ENCODE measurements at places on chromosomes 6 and 20. TPM values are rescaled to one million over a fixed set of nuclear protein-coding genes. Genes with fewer than 3 reads are reported as not detected.

SLC32A1 gene
- not detected for total RNA-seq

GRCh38 chr20:25005661-25006060, 13.1 kb upstream of the APMAP start:
- H3K27ac ChIP-seq: no peak overlapping the region
- H3K27me3 ChIP-seq: no peaks in the 10 kb centered on the region
- no peaks in the 10 kb centered on the region for H3K4me1 ChIP-seq
- no peak for DNase-seq
- peaks cover 33% of the 10 kb centered on the region for H3K36me3 ChIP-seq

DNA sequence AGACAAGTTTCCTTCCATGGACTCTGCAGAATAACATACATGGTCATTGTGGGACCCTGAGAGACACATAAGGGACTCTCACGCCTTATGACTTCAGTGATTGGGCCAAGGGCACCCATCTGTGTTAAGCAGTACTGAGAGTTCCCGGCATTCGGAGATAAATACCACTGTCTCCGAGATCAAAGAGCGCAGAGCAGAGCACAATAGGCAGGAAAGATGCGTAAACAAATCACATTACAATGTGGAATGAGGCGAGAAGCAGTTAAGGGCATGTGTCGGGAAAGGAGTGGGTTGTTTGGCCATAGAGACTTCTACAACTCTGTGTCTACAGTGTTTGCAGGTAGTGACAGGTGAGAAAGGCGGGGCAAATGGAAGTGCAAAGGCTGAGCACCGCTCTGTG, 57.6 kb downstream of the NRSN1 start:
- no peaks in the 10 kb centered on the region for H3K27me3 ChIP-seq
- no peaks in the 10 kb centered on the region for H3K4me1 ChIP-seq
- no peak overlapping the region for H3K4me3 ChIP-seq
- H3K36me3 ChIP-seq: no peaks in the 10 kb centered on the region
- no peak for DNase-seq

DNA sequence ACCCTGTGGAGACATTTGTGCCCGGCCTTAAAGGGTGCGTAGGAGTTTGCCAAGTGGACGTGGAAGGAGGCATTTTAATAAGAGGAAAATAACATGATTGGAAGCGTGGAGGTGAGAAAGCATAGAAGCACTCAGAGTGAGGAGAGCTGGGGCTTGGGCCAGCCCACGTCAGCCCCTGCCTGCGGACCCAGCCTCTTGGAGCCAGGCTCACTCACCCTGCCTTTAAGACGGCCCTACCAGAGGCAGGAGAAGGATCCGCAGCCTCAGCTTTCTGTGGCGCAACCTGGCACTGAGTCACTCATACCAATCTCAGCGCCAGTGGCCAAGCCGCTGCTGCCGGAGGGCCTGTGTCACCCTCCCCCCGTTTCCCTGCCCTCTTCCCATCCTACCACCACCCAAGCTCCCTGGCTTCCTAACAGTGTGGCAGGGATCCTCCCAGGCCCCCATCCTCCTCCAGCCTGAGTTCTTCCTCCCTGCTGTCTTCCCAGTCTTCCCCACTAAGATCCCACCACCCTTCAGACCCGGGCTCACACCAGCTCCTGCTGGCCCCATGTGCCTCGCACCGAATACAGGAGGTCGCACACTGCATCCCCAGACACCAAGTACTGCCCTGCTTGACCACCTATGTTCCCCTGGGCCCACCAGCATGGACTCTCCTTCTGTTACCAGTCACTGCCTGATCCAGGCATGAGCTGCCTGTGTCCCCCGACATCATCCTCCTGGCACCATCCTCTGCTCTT, 285.2 kb downstream of the UST start:
- no peak overlapping the region for H3K27ac ChIP-seq
- DNase-seq: no peak
- no peaks in the 10 kb centered on the region for H3K27me3 ChIP-seq
- H3K36me3 ChIP-seq: no peaks in the 10 kb centered on the region
- no peak overlapping the region for H3K4me3 ChIP-seq

DNA sequence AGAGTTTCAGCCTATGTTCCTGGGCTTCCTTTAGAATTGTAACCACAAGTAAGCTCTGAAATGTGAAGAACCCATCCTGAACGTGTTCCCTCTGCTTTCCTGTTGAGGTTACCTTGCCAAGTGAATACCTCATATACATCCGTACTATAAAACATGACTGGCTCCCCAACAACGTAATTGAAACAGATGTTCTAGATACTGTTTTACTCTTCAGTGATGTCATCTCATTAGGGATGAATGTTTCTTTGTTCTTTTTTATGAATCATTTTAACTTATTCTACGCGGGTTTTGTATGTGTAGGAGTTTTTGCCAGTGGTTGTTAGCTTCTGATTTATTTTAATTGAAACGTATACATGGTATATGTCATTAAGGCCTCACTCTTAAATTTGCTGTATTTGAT, 166.8 kb downstream of the SAMD5 start:
- no peaks in the 10 kb centered on the region for H3K4me1 ChIP-seq
- H3K27ac ChIP-seq: no peak overlapping the region
- DNase-seq: no peak
- H3K36me3 ChIP-seq: no peaks in the 10 kb centered on the region

OR12D3 gene
- total RNA-seq: not detected

- H3K36me3 ChIP-seq: no peaks in the 10 kb centered on the region
- no peak for DNase-seq
- no peak overlapping the region for H3K4me3 ChIP-seq
Measured at GRCh38 chr6:87340230-87340629, 4.4 kb upstream of the C6orf163 start.

PTK7 gene
- 48.1 TPM for total RNA-seq

- no peak overlapping the region for H3K4me3 ChIP-seq
- H3K4me1 ChIP-seq: no peaks in the 10 kb centered on the region
- no peak for DNase-seq
- no peak overlapping the region for H3K27ac ChIP-seq
Measured at GRCh38 chr20:38538789-38539188, 42.2 kb upstream of the ADIG start.

DNA sequence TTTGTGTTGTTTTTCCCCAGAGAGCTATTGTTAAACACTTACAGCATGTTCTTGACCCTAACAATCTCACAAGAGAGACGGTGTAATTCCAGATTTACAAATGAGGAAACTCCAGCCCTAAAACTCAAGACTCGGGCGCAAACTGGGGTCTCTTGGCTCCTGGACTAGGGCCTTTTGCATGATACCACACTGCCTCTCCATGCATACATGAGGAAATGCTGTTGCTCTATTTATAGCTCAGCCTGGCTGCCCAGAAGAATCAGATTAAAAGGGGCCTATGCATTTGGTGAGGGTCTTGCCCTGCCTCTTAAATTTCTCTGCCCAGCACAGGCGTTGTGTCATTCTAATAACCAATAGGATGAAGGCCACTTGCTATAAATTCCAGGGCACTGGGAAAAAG, 30.5 kb upstream of the SNRPB2 start:
- H3K4me1 ChIP-seq: no peaks in the 10 kb centered on the region
- H3K27me3 ChIP-seq: no peaks in the 10 kb centered on the region
- no peak overlapping the region for H3K27ac ChIP-seq
- no peak for DNase-seq
- H3K4me3 ChIP-seq: no peak overlapping the region

- H3K27me3 ChIP-seq: no peaks in the 10 kb centered on the region
- no peak for DNase-seq
- H3K27ac ChIP-seq: peak overlapping the region; percentile 91
- no peaks in the 10 kb centered on the region for H3K36me3 ChIP-seq
- peaks cover 11% of the 10 kb centered on the region for H3K4me1 ChIP-seq
- H3K4me3 ChIP-seq: peak overlapping the region; percentile 79
Measured at GRCh38 chr6:53358440-53359094, 9.8 kb upstream of the ELOVL5 start.

ZNF512B gene
- 10.0 TPM for total RNA-seq

CARMIL1 gene
- 17.4 TPM for total RNA-seq

DNA sequence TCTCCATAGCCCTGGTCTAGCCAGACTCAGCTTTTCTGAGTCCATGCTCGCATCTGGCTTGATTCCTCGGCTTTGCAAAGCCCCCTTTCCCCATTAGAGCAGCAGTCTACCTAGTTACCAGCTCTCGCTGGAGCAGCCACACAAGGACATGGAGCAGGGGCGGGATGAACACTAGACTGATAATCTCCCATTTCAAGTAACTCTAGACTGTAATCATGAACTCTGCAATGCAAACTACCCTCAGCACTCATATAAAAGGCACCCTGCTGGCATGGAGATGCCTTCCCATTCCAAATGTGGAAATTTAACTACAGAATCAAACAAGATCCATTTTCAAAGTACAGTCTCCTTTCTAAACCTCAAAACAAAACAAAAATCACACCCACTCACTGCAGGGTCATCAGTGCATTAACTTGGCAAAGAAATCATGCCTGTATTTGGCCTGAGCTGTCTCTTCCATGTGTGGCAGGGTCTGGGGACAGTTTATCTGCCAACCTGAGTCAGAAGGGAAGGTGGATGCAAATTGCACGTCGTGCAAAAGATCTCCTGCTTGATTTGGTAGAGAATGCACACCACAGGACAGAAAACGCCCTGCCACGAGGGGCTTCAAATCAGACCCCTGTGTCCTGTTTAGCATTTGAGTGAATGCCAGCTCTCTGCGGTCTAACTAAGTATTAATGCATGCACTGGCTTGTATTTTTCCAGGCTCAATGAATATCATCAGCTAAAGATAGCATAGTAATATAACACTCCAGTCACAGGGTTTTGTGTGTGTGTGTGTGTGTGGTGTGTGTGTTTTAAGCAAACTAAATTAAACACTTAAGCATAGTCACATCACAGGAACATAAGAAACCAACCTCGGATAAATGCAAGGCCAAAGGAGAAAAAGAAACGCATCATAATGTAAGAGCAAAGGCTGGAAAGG, 85.3 kb downstream of the MYLK4 start:
- H3K36me3 ChIP-seq: no peaks in the 10 kb centered on the region
- no peaks in the 10 kb centered on the region for H3K27me3 ChIP-seq
- no peak for DNase-seq
- no peaks in the 10 kb centered on the region for H3K4me1 ChIP-seq
- no peak overlapping the region for H3K4me3 ChIP-seq

EPPIN gene
- not detected for total RNA-seq

- H3K4me3 ChIP-seq: no peak overlapping the region
- no peak for DNase-seq
- no peak overlapping the region for H3K27ac ChIP-seq
- H3K36me3 ChIP-seq: no peaks in the 10 kb centered on the region
- no peaks in the 10 kb centered on the region for H3K4me1 ChIP-seq
Measured at GRCh38 chr6:157848693-157849092, 25.6 kb downstream of the SNX9 start.

- DNase-seq: no peak
- H3K27ac ChIP-seq: peak overlapping the region; percentile 93
- H3K27me3 ChIP-seq: no peaks in the 10 kb centered on the region
- no peaks in the 10 kb centered on the region for H3K36me3 ChIP-seq
Measured at GRCh38 chr6:135319819-135320218, 138.7 kb downstream of the MYB start.

DNA sequence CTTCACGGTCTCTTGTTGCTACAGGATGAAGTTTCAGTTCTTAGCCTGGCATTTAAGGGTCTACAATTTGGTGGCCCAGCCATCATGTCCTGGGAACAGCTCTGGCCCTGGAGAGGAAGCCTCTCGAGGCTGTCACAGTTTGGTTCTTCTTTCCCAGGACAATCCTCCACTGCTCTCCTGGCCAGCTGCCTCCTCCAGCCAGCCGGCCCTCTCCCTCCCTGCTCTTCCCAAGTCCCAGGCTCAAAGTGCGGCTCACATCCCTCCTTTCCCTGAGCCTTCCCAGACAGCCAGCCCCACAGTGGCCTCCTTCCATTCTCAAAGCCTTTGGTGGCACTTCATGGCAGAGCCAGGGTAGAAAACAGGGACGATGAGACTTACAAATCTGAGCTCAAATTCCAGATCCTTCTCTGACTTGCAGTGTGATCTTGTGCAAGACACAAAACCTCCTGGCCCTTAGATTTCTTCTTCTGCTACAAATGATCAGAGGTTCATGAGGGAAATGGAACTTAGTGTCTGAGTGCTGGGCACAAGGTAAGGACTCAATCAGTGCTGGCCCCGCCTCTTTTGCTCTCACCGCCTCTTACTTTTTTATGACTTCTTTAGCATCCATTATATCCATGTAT, 223.8 kb upstream of the ECI2 start:
- no peaks in the 10 kb centered on the region for H3K4me1 ChIP-seq
- H3K27me3 ChIP-seq: no peaks in the 10 kb centered on the region
- no peak overlapping the region for H3K4me3 ChIP-seq
- H3K27ac ChIP-seq: no peak overlapping the region
- H3K36me3 ChIP-seq: no peaks in the 10 kb centered on the region

PERP gene
- 8.4 TPM for total RNA-seq

DNA sequence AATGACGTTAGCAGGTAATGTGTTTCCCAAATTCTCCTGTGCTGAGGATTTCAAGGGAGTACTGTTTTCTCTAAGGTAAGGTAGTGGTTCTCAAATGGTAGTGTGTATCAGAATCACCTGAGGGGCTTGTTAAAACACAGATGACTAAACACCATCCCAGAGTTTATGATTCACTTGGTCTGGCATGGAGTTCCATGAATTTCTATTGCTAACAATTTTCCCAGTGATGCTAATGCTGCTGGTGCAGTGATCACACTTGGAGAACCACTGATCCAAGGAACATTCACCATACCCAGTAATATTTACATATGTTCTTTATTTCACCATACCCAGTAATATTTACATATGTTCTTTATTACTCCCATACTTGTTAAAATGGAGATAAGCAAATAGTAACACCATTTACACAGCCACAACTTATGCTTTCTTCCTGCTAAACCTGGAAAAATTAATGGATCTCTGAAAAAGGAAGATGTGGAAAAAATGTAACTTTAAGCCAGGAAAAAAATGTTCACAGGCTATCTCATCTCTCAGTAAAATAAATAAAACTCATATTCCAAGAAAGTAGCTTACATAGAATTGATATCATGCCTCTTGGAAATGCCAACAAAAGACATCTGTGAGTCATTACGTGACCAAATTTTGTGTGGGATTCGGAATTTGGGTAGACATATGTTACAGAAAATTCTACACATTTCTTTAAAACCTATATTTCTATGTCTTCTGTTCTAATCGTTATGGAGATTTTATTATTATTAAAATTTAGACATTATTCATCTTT, 129.5 kb downstream of the MMUT start:
- H3K36me3 ChIP-seq: no peaks in the 10 kb centered on the region
- H3K27me3 ChIP-seq: no peaks in the 10 kb centered on the region
- H3K27ac ChIP-seq: no peak overlapping the region
- H3K4me3 ChIP-seq: no peak overlapping the region

SSR1 gene
- total RNA-seq: 56.9 TPM

- H3K27me3 ChIP-seq: no peaks in the 10 kb centered on the region
- no peak overlapping the region for H3K27ac ChIP-seq
- DNase-seq: no peak
- H3K36me3 ChIP-seq: no peaks in the 10 kb centered on the region
- no peak overlapping the region for H3K4me3 ChIP-seq
- no peaks in the 10 kb centered on the region for H3K4me1 ChIP-seq
Measured at GRCh38 chr20:58043236-58044140, 185.0 kb downstream of the ANKRD60 start.

Data from thymus (tissue), 14 donors.